Lung microvascular endothelial cell (primary cell): ENCODE measurements at places on chromosomes 11 and 22. TPM values are rescaled to one million over a fixed set of nuclear protein-coding genes. Genes with fewer than 3 reads are reported as not detected.

GRCh38 chr11:99632969-99633368 is 612.2 kb downstream of the CNTN5 start:
- DNase-seq: no peak

DNA sequence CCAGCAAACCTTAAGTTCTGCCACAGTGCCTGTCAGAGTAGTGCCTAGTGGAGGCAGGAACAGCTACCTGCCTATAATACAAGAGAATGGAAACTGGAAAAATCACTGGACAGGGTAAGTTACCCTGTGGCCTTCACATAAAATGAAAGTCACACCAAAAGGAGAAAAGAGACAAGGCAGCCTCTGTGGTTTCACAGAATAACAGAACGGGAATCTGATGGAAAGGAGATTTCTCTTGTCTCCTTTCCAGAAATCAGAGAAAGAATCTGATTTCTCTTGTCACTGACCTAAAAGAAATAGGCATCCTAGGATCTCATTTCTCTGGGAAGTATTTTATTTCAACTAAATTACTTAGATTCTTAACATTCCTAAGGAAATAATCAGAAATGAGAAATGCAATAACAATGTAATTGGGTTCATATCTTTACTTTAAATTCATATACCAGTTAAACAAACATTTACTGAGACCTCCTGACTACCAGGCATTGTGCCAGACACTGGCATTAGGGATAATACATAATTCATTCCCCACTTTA is 41.6 kb downstream of the PRCP start:
- peak; percentile 71 for DNase-seq

- no peak for DNase-seq
These were observed 12.1 kb downstream of the SERGEF start for GRCh38 chr11:18000760-18001159.

Gene MIOX
- not detected in 2 replicates for total RNA-seq

DNA sequence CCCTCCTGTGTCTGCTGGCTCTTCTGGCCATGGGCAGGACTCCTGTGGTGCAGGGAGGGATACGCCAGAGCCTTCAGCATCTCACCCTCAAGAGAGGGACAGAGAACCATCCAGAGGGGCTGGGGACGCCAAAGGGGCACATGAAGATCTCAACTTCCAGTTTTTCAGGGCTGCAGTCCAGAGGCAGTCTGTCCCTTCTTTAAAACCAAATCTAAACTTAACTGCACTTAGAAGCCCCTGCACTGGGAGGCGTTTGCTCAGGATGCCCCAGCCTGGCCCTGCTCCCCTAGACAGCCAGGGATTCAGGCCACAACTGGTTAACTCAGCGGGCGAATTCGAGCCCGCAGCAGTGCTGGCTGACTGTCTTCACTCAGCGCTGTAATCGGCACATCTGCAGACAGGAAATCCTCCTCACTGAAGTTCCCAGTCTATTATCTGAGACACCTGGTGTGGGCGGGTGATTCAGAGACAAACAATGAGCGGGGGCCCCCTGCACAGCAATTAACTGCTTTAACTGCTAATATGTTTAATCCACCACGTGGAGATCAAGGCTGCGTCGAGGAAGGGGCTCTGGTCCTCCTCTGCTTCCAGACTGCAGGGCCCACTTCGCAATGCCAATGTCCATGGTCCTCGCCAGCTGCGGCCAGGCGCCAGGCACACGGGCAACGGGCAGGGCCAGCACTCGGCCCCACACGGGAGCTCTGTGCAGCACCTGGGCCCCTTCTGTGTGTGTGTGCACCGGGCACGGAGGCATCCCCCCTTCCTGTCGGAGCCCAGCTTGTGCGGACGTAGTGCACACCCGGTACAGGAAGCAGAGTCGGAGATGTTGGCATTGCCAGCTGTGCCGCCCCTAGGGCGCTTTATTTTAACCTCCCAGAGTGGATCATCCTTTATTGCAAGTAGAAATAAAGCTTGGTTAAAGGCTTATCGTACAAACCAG is 36.9 kb upstream of the GNB1L start:
- peak; percentile 83 for DNase-seq

DNA sequence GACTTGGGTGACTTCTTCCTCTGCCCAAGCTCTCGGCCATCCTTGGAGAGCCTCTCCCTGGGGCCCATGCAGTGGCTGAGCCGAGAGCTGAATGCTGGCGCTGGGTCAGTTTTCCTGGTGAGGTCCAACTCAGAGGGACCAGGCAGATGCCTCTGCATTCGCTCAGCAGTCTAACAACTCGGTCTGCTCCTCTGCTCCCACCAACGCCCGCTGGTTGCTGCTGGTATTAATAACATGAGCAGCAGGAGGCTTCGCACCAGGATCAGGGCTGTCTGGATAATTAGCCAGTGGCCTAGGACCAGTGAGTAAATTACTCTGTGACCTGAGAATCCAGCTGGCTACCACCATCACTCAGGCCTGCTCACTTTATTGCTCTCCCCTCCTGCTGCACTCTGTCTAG is 77.7 kb upstream of the FAM181B start:
- no peak for DNase-seq

- DNase-seq: no peak
These were observed 17.9 kb downstream of the STX3 start for GRCh38 chr11:59773083-59773440.

Gene SLC1A2
- not detected in 2 replicates for total RNA-seq

- DNase-seq: no peak
These were observed 9.0 kb downstream of the CSNK2A3 start for GRCh38 chr11:11344045-11344444.

DNA sequence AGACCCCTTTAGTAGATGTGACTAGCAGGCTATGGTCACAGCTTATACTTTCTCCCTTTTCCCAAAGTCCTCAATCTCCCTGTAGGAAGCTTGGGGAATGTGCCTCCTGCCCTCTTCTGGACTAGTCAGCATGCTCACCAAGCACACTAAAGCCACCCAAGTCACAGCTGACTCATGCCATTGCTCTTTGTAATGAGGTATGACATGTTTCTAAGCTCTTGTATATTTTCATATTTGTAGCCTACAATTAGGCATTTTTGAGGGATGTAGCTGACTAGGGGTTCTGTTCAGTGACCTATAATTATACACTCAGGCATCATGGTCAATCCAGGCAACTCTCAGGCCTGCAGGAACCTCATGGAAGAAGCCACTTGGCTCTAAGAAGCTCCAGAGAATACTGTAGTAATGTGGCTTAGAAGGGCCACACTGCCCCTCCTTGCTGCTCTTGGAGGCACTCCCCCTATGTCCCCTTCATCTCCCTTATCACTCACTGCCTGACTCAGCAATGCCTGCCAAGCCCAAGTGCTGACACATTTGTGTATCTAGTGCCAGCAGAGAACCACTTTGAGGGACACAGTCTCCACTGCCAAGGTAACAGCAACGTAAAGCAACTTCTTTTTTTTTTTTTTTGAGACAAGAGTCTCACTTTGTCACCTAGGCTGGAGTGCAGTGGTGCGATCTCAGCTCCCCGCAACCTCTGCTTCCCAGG is 86.2 kb downstream of the RPL27A start:
- DNase-seq: peak; percentile 50

Gene ZNF214
- total RNA-seq: 0.20 and 0.65 TPM in 2 replicates

GRCh38 chr11:105490333-105490732 is 119.5 kb upstream of the GRIA4 start:
- no peak for DNase-seq

- DNase-seq: no peak
These were observed 409.4 kb downstream of the METTL15 start for GRCh38 chr11:28517621-28518020.

DNA sequence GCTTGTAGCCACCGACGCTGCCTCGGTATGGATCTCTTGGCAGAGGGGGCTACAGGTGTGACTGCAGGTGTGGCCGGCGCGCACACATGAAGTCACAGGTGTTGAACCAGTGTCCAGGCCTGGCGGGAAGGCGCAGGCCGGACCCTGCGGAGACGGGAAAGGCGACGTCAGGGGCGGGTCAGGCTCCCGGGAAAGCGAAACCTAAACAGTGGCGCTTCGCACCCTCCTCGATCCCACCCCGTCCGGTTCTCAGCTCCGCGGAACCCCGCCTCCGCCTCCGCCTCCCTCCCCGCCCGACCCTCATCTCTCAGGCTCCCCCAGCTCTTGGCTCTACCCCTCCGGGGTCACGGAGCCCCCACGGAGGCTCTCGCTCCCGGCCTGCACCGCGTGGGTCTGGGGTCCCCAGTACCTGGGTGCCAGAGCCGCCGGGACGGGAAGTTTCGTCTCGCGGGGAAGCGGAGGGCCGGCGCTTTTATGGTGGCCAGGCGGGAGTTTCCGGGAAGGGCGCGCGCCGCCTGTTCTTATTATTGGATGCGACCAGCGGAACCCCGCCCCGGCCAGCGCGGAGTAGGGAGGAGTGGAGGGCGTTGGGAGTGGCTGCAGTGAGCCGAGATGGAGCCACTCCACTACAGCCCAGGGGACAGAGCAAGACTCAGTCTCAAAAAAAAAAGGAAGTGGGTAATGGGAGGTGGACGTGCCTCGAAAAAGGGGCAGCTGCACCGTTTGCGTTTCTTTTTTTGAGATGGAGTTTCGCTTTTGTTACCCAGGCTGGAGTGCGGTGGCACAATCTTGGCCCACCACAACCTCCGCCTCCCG is at the start of gene IRF7:
IRF7 (minus strand) TSS at position 447 of the 816 bp plus-strand sequence. CDS start 586 bp downstream, outside the sequence.
- peak; percentile 93 for DNase-seq

- DNase-seq: no peak
These were observed 16.8 kb downstream of the DNAL4 start for GRCh38 chr22:38777087-38777671.

DNA sequence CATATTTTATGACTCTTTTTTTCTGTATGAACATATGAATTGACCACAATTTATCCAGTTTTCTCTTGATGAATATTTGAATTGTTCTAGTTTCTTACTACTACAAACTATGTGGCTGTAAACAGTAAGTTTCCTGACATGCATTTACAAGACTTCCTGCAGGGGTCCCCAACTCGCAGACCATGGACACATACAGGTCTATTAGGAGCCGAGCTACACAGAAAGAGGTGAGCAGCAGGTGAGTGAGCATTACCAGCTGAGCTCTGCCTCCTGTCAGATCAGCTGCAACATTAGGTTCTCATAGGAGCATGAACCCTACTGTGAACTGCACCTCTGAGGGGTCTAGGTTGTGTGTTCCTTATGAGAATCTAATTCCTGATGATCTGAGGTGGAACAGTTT is 379.4 kb downstream of the DYNC2H1 start:
- DNase-seq: no peak

- peak; percentile 7 for DNase-seq
These were observed 756 bp downstream of the CLNS1A start for GRCh38 chr11:77636731-77637344.

Gene TCN1
- total RNA-seq: not detected in 2 replicates

Gene E2F8
- total RNA-seq: 0.20 and 0.44 TPM in 2 replicates

DNA sequence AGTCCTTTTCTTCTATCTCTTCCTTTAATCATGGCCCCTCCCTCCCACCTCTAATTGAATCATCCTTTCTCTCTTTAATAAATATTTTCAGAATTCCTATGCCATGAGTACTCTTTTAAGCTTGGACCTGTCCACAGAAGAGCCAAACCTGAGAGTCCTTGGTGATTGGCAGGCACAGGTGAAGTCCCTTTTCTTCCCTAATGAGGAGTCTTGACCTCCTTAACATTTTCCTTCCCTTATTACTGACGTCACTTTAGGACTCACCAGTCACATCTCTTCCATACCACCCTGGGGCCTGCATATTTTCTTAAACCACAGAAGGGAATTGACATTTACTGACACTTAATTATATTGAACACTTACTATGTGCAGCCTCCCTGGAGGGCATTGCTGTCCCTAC is 41.0 kb upstream of the RASSF10 start:
- no peak for DNase-seq

Gene FREY1
- 0.44 and 0.99 TPM in 2 replicates for total RNA-seq

- no peak for DNase-seq
These were observed 31.3 kb downstream of the ARFGAP3 start for GRCh38 chr22:42825796-42826195.
